ENCODE measurements at places on chromosomes 5 and 9. TPM values are rescaled to one million over a fixed set of nuclear protein-coding genes. Genes with fewer than 3 reads are reported as not detected.

The TIMD4 gene
- 1.4 TPM for total RNA-seq

The SLC22A4 gene
- total RNA-seq, result 6.5 TPM

The PRRT1B gene
- not detected for total RNA-seq

The PCAT7 gene
- total RNA-seq, result not detected

The OR2S2 gene
- not detected for total RNA-seq

The PRDM9 gene
- total RNA-seq, result not detected

The BNC2 gene
- total RNA-seq, result 23.7 TPM

The FOXD4L3 gene
- 0.19 TPM for total RNA-seq

The S100Z gene
- 0.36 TPM for total RNA-seq

The RORB gene
- 2.4 TPM for total RNA-seq

The TAF1L gene
- total RNA-seq, result not detected

The SLC23A1 gene
- total RNA-seq, result not detected

The OTP gene
- not detected for total RNA-seq

The DNAI1 gene
- not detected for total RNA-seq

The DIPK1B gene
- total RNA-seq, result 8.0 TPM

The HTR1A gene
- not detected for total RNA-seq

The GLRA1 gene
- not detected for total RNA-seq
